CD4-positive, alpha-beta T cell (primary cell): ENCODE measurements at places on chromosomes 5 and 9.
A peak's percentile ranks its signal among the peaks of the same experiment; 100 is the strongest.

GRCh38 chr5:43041669-43042175, 1.6 kb upstream of the ANXA2R start:
- no peak for DNase-seq
- peak overlapping the region; percentile 84 for H3K4me3 ChIP-seq
- peak overlapping the region; percentile 96 for H3K27ac ChIP-seq
- peaks cover 64% of the 10 kb centered on the region for H3K4me1 ChIP-seq
- H3K36me3 ChIP-seq: peaks cover 13% of the 10 kb centered on the region

GRCh38 chr9:109150925-109151545, 16.0 kb downstream of the FRRS1L start:
- H3K27me3 ChIP-seq: no peaks in the 10 kb centered on the region
- H3K27ac ChIP-seq: no peak overlapping the region
- H3K36me3 ChIP-seq: no peaks in the 10 kb centered on the region
- no peak overlapping the region for H3K4me3 ChIP-seq
- no peaks in the 10 kb centered on the region for H3K4me1 ChIP-seq

- H3K36me3 ChIP-seq: no peaks in the 10 kb centered on the region
- no peak for DNase-seq
- H3K4me1 ChIP-seq: no peaks in the 10 kb centered on the region
- no peak overlapping the region for H3K4me3 ChIP-seq
- no peaks in the 10 kb centered on the region for H3K27me3 ChIP-seq
- H3K27ac ChIP-seq: no peak overlapping the region
Measured at GRCh38 chr5:103908336-103909080, 345.9 kb upstream of the NUDT12 start.

DNA sequence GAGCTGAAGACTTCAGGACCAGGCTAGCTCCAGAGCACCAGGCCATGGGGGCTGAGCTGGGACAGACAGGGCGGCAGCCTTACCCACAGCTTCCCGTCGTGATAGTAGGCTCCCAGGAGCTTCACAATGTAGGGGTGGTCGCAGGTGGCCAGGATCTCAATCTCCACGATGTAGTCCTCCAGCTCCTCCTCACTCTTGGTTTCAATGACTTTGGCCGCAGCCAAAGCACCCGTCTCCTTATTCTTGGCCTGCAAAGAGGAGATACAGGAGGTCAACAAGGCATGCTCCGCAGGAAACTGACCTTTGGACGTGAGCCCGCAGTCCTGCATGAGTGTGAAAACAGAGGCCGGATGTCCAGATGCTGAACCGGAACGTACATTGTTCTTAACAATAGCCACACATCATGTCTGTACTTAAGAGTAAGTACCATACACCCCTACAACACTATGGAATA, 31.5 kb downstream of the STK10 start:
- no peak overlapping the region for H3K27ac ChIP-seq
- peaks cover 62% of the 10 kb centered on the region for H3K36me3 ChIP-seq
- H3K4me3 ChIP-seq: no peak overlapping the region
- H3K4me1 ChIP-seq: peaks cover 72% of the 10 kb centered on the region
- no peak for DNase-seq

GRCh38 chr5:17364987-17365810, 132.8 kb upstream of the TAF11L2 start:
- no peaks in the 10 kb centered on the region for H3K4me1 ChIP-seq
- DNase-seq: no peak
- no peak overlapping the region for H3K4me3 ChIP-seq
- H3K27me3 ChIP-seq: no peaks in the 10 kb centered on the region

- DNase-seq: no peak
- no peaks in the 10 kb centered on the region for H3K4me1 ChIP-seq
- H3K27me3 ChIP-seq: peaks cover 3% of the 10 kb centered on the region
- no peak overlapping the region for H3K27ac ChIP-seq
Measured at GRCh38 chr5:57586649-57587048, 104.0 kb upstream of the ACTBL2 start.

GRCh38 chr5:66477596-66477995, 118.6 kb upstream of the MAST4 start:
- H3K36me3 ChIP-seq: no peaks in the 10 kb centered on the region
- no peak overlapping the region for H3K4me3 ChIP-seq
- no peaks in the 10 kb centered on the region for H3K4me1 ChIP-seq
- H3K27ac ChIP-seq: no peak overlapping the region

DNA sequence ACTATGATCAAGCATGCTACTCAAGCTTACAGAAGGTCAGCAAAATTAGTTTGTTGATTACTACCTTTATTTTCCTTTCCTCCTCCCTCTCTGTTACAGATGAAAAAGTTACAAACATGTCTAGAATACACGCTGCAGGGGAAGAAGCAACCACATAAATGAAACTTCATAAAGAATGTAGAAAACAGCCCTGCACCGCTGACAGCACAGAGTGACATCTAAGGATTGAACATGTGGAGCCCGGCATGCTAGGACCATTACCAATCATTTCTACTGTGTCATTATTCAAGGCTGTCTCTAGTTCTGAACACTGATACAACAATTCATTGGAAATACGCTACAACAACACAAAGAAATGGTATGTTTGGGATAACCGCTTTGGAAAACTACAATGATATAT, 261.1 kb downstream of the MLLT3 start:
- H3K4me3 ChIP-seq: no peak overlapping the region
- H3K27ac ChIP-seq: no peak overlapping the region
- peaks cover 28% of the 10 kb centered on the region for H3K36me3 ChIP-seq
- H3K4me1 ChIP-seq: peaks cover 5% of the 10 kb centered on the region

- H3K27ac ChIP-seq: no peak overlapping the region
- H3K36me3 ChIP-seq: no peaks in the 10 kb centered on the region
- H3K4me3 ChIP-seq: no peak overlapping the region
- no peaks in the 10 kb centered on the region for H3K27me3 ChIP-seq
- no peaks in the 10 kb centered on the region for H3K4me1 ChIP-seq
Measured at GRCh38 chr5:96636594-96636993, 25.6 kb upstream of the CAST start.

DNA sequence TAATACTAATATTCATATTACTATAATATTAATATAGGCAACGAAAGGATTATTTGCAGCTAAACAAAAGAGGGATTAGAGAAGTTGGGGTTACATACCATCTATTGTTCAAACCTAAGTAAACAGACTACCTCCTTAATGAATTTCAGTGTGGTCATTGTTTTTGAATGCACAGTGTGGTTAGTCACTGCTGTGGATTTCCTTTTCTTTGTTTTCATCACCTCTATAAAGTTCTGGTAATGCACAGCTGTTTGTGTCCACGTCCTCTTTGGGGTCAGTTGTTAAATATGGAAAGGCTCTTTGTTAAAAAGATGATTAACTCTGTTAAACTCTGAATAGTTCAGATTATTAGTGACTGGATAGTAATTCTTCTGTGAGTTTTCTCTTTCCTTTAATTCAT, 233.6 kb downstream of the MAST4 start:
- H3K36me3 ChIP-seq: no peaks in the 10 kb centered on the region
- no peak for DNase-seq
- no peak overlapping the region for H3K27ac ChIP-seq
- peaks cover 8% of the 10 kb centered on the region for H3K4me1 ChIP-seq
- no peaks in the 10 kb centered on the region for H3K27me3 ChIP-seq

- no peak for DNase-seq
- no peaks in the 10 kb centered on the region for H3K4me1 ChIP-seq
- H3K27ac ChIP-seq: no peak overlapping the region
- H3K36me3 ChIP-seq: no peaks in the 10 kb centered on the region
- H3K4me3 ChIP-seq: no peak overlapping the region
Measured at GRCh38 chr9:107971241-107971640, 481.7 kb upstream of the KLF4 start.

DNA sequence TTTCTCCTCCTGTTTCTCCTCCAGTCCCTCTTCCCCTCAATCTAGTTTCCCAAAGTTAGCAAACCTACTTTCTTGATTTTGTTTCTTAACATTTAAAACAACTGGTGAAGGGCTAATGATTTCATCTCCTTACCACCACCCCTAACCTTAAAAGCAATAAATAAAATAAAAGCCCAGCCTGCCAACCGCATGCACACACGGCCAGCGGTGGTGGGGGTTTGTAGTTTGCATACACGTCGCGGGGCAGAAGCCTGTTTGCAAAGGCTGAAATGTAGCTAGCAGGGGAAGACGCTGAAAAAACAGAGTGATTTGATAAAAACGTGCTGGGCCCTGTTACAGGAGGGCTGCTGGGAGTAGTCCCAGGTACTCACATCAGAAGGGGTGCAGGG, 1.9 kb upstream of the DMRT2 start:
- no peak overlapping the region for H3K27ac ChIP-seq
- no peak for DNase-seq
- peaks cover 88% of the 10 kb centered on the region for H3K27me3 ChIP-seq
- peak overlapping the region; percentile 60 for H3K4me3 ChIP-seq
- no peaks in the 10 kb centered on the region for H3K36me3 ChIP-seq

GRCh38 chr5:132181011-132181629, 46.5 kb downstream of the P4HA2 start:
- no peak overlapping the region for H3K4me3 ChIP-seq
- H3K27ac ChIP-seq: no peak overlapping the region
- H3K4me1 ChIP-seq: peaks cover 5% of the 10 kb centered on the region
- DNase-seq: no peak
- no peaks in the 10 kb centered on the region for H3K27me3 ChIP-seq
